OCI-M1 (cell line): ENCODE measurements at places on chromosomes 2 and 18.

GRCh38 chr2:126888046-126888445, 10.6 kb upstream of the TEX51 start:
- no peak for DNase-seq

DNA sequence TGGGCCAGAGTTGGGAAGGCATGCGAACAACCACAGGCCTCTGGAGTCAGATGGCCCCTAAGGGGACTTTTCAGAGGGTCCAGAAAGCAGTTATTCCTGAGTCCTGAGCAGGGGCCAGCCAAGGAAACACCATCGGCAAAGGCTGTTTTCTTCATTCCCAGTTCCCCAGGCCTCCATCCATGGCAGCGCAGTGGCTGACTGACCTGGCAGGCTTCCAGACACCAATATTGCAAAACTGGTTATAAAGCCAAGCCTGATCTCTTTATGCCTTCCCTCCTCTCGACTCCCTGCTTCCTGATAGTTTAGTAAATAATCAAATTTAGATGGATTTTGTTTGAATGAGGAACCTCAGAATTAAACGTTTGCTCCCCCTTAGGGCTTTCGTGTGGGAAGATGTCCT, 133.4 kb upstream of the ITGA6 start:
- no peak for DNase-seq

- DNase-seq = no peak
These were observed 211.4 kb downstream of the KLHL29 start for GRCh38 chr2:23596316-23596885.

DNA sequence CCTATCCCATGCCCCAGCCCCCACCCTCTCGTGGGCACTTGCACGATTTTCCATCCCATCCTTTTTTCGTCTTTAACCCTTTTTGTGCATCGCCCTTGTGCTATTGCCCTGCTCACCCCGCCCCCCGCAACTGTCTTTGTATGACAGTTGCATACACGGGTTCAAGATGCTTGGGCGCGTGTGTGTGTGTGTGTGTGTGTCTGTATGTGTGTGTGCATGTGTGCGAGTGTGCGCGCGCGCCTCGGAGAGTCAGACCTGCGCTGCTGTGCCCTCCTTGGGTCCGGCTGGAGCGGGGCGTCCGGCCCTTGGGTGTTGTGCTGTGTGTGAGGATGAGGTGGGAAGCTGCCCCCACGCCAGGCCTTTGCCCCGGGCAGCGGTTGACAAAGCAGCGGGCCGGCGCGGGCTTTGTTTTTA, 230.7 kb downstream of the HAUS1 start:
- no peak for DNase-seq

GRCh38 chr2:178993788-178994187, 56.1 kb downstream of the CCDC141 start:
- no peak for DNase-seq

DNA sequence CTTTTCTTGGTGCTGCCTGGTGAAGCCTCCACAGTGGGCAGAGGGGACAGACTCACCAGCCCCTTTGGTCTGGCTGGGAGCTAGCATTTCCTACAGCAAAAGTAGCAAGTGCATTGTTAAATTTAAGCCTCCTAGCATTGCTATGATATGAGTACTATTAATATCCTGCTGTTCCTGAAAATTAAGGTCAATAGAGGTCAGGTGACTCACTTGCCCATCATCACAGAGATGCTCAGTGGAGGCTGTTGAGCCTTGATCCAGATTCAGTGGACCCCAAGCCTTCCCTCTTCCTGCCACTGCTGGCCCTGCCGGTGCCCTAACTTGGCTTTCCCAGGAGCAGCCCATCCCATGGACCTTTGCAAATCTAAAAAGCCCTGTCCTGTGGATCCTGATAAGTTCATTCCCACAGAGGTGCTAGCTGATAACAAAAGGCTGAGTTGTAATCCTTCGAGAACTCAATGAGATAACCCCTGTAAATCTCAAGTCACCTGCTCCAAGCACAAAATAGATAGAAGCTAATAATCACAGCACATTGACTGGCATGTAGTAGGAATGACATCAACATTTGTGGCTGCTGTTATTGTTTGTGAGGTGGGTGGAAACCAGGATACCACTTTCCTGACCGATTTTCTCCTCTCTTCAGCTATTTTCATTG, 84.4 kb downstream of the THNSL2 start:
- DNase-seq = no peak
